Cortex of kidney (tissue), 1 donor: ENCODE measurements at places on chromosomes 5 and 9.

DNA sequence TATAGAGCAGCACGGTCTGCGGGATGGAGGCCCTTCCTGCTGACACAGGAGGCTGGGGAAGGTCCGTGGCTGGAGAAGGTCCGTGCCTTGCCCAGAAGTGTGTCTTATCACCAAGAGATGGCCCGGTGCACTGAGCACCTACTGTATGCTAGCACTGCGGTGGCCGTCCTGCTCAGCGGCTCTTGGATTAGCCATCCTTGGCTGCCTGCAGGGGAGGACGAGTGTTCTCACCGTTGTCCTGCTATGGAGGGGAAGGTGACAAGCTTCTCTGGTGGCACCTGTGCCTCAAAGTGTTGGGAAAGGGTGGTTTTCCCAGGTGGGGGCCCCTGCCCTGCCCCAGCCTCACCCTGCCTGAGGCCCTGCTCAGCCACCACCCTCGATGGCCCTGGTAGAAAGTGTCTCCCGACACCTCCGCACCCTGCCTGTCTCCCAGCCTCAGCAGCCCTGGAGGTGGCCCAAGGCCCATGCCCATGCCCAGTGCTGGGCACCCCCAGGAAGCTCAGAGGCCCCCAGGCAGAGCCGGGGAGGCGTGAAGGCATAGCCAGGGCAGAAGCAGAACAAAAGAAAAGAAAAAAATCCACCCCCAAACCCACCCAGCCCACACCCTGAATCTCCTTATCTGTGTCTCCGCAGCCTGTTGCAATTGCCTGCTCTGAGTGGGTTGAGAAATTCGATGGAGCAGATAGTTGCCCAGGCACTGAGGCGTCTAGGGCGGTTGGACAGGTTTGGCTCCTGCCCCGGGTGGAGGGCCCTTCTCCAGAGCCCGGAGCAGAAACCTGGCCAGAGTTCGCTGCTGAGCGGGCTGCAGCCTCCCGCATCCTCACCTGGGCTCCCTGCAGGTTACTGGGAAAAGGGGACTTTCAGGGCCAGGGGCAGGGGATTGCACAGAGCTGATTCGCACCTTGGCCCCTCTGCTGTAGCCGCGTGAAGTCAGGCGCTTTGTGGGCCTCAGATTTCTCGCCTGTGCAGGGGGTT is 30.5 kb downstream of the RXRA start:
- no peak for DNase-seq

- DNase-seq, result no peak
Measured at GRCh38 chr9:130946766-130947617, 7.9 kb upstream of the FIBCD1 start.

DNA sequence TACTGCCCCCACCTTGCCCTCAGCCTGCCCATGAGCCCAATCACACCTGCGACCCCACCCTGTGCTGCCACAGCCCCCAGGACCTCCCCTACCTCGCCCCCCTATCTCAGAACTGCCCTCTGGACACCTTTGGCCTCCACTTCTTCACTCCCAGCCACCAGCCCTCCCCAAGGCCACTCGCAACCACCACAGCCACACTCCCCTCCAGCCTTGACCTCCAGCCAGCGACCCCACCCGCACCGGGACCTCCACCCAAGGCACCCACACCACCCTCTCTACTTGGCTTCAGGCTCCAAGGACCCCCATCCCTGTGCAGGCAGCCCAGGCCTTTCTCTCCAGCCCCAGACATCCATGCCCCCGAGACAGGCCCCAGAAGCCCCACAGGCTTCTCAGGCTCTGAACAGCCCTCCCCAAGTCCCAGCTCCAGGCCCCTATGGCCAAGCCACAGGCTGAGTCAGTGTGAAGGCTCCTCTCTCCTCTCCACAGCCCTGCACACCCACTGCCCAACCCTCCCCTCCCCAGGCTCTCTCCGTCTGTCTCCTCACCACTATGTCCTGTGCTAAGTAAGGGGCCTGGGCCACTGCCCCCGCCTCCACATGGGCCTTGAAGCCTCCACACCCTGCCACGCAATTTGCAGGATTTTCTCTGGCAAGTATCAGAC is 2.0 kb downstream of the AK1 start:
- no peak for DNase-seq

- no peak for DNase-seq
Measured at GRCh38 chr9:6811436-6811835, 53.7 kb downstream of the KDM4C start.

GRCh38 chr5:166719991-166720390 is 1571.5 kb upstream of the WWC1 start:
- DNase-seq, result no peak

DNA sequence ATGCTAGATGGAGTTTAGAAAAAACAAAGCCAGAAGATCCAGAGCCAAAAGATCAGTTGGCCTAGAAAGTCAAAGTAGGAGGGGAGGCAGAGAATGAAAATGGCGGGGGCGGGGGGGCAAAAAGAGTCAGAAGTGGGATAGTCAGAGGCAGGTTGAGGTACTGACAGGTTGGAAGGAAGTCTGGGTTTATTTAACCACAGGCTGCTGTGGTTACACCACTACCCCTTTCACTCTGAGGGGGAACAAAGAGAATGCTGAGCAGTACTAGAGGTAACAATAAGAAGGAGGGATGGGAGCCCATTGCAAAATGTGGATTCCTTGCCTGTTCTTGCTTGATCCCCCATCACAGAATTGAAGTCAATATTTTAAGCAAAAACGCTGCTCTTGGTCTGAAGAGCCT is 111.8 kb downstream of the CAVIN4 start:
- no peak for DNase-seq

GRCh38 chr9:9612270-9612669 is 1000.5 kb downstream of the PTPRD start:
- no peak for DNase-seq

GRCh38 chr9:24245988-24246387 is 299.7 kb downstream of the IZUMO3 start:
- DNase-seq, result no peak

DNA sequence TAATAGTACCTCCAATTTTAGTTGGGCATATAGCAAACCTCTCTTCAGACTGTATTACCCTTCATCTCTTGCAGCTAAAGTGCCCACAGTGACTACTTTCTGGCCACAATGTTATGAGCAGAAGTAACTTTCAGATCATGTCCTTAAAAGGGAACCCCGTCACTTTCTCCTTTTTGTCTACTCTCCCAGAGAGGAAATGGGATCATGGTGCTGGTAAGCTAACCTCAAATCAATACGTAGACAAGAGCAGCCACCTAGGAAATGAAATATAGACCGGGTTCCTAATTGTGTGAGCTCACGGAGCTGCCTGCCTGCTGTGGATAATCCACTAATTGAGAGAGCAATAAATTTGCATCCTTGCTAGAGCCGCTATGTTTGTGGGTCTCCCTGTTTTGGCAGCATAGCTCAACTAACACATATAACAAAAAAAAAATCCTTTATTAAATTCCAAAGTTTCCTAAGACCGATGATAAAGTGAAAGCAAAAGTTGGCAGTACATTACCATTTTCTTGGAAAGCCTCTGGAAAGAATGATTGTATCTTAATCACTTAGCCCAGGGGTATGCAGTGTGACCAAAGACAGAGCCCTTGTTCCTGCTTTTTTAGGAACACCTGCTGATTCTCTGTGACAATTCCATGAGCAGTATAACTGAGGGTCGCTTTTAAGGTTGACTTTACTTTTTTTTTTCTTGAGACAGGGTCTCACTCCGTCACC is 5.6 kb upstream of the IL7R start:
- no peak for DNase-seq

DNA sequence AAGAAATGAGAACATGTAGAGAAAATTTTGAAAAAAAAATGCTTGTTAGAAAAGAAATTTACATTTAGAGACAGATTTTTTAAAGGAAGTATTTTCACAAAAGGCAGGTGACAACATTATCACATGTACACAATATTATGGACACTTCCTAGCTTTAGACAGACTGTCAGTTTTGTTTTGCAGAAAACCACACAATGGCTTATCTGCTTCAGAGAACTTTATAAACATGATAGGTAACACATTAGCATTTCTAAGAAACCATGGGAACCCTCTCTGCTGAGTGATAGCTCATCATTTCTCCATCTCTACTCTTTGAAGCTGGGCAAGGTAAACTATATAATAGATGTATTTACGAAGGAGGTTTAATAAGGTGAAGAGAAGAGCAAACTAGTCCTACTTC is 25.6 kb downstream of the POU5F2 start:
- no peak for DNase-seq

DNA sequence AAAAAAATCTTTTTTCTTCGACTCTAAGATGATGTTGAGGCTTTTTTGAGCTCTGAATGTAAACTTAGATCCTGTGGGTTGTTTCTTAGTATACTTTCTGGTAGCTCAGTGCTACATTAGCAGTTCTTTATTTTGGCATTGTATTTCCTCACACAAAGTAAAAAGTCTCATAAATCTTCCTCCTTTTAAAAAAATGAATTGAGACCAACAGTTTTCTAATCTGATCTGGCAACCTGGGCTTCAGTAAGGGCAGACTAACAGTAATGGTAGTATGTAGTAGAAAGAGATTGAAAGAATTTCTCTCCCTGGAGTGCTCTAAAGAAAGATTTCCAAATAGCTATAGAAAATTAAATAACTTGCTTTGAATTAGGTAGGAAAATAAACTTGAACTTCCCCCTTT is 31.4 kb downstream of the ZCCHC7 start:
- DNase-seq, result no peak

DNA sequence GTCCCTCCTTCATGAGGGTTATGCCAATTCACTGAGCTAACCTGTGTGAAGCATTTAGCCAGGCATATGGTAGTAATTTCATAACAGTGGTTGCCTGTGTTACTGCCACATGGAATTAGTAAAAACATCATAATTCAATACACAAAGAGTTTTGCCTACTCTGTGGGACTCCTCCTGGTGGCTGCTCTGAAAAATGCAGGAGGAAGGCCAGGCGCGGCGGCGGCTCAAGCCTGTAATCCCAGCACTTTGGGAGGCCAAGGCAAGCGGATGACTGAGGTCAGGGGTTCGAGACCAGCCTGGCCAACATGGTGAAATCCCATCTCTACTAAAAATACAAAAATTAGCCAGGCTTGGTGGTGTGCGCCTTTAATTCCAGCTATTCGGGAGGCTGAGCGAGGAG is 547.3 kb downstream of the CDK5RAP2 start:
- no peak for DNase-seq

- DNase-seq, result no peak
Measured at GRCh38 chr5:157568222-157568621, 7.4 kb downstream of the ADAM19 start.
